ENCODE measurements at places on chromosomes 2 and 18.

DNA sequence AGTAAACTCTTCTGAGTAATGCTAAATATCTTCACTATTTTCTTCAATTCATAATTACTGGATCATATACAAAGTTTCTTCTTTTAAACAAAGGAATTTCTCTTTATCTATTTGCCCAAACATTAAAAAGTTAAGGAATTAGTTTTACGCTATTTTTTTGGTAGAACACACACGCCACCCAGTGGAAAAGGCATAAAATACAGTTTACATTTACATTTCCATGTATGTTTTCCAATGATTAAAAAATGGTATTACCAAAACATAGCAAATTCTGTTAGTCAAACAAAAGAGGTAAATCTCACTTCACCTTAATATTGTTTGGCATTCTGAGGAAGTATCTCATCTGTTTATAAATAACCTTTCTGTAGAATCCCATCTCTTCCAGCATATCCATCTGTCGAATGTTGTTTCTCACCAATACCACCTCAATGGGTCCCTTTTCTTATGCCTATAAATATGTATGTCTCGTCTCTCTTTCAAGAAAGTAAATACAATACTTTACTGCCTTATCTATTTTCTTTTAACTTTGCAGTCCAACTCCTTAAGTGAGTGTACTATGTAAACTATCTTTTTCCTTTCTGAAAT lies 7.2 kb downstream of the BOLL start:
- DNase-seq = peak; percentile 30

DNA sequence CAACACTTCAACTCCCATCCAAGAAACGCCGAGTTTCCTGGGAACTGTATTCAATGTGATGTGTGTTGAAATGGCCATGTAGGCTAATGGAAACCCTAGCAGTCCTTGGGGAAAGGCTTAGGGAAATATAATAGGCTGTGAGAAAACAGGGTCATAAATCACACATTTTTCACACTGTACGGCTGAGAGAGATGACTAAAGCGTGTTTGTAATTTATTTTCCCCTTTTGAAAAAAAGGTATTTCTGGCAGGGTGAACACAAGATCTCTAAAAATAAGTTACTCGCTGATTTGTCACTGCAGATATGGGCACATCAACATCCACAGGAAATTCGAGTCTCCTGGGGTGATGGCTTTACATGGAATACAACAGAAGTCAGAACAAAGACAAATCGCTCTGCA lies 109.6 kb upstream of the ST6GAL2 start:
- no peak for DNase-seq

DNA sequence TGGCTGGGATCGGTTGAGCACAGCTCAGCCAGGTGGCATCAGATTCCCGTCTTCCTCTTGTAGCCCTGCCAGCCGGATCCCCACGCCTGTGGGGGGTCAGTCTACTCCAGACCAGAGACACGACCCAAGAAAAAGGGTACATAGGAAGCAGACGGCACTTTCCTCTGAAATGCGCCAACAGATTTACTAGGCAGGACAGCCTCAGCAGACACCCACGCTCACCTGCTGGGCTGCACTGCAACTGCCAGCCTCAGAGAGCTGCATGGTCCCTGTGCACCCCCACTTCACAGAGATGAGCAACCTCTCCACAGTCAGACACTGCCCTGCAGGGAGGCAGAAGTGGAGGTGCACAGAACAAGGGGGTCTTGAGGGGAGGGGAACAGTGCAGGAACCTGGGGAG lies 75.7 kb upstream of the OTOS start:
- no peak for DNase-seq

DNA sequence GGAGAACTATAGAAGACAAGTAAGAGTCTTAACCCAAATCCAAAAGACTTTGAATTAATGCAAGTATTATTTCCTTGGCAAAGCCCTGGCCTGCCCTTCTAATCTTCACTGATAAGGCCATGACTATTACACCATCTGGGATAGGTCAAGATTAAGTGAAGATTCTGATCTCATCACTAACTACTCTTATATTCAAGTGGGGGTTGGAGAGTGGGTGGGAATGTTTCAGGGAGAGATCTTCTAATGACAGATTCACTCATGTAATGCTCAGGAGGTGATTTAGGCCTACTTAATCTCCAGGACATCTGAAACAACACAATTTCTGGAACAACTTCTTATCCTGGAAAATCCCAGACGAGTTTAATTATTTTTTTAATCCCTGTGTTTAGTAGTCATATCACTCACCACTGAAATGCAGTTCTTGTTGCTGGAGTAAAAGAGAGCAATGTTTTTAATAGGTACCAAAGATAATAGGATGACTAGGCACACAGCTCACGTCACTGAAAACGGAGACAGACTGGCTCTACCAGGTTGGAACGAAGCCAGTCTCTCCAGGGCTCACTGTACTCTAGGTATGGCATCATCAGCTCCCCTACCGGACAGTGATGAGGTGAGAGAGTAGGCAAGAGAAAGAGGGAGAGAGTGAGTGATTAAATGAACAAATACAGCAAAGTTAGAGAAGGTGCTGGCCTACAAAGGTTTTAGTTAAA lies 133.1 kb downstream of the NCKAP5 start:
- DNase-seq = no peak

GRCh38 chr2:109143214-109144187 lies 14.5 kb downstream of the SH3RF3 start:
- DNase-seq = no peak

DNA sequence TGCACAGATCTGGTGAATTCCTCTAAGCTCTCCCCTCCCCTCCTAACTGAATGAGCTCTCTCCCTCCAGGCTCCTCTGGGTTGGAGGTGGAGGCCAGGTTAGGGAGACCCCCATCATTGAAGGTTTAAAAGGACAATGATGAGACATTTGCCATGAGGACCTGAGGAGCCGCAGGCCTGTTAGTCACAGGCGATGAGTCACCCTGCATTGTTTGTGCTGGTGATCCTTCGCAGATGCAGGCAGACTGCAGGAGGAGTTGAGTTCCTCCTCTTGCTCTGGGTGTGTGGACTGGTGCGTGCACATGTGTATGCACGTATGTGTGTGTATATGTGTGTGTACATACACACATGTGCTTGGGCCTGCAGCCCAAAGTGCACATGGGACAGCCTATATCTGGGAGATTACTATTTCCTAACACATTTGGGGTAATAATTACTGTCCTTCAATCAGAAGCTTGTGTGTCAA lies 42.0 kb downstream of the MCFD2 start:
- DNase-seq = no peak

GRCh38 chr2:101204400-101205115 lies 48.1 kb upstream of the CNOT11 start:
- no peak for DNase-seq

GRCh38 chr2:159281002-159281401 lies 5.5 kb downstream of the WDSUB1 start:
- DNase-seq = no peak

GRCh38 chr2:230540332-230540731 lies 124.3 kb downstream of the SP100 start:
- no peak for DNase-seq

DNA sequence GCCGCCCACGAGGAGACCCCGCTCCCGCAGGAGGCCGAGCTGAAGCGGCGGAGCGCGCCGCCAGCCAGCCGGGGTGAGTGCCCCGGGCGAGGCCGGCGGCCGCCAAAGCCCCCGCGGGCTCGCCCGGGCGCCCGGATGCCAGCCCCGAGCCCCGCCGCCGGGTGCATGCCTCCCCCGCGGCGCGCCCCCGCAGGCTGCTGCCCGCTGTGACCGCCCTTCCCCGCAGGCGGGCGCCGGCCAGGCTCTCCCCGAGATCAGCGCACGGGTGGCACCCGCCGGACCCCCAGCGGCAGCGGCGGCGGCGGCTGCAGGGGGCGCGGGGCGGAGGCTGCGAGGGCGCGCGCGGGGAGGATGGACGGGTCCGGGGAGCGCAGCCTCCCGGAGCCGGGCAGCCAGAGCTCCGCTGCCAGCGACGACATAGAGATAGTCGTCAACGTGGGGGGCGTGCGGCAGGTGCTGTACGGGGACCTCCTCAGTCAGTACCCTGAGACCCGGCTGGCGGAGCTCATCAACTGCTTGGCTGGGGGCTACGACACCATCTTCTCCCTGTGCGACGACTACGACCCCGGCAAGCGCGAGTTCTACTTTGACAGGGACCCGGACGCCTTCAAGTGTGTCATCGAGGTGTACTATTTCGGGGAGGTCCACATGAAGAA lies 470 bp downstream of the KCNF1 start:
- no peak for DNase-seq

DNA sequence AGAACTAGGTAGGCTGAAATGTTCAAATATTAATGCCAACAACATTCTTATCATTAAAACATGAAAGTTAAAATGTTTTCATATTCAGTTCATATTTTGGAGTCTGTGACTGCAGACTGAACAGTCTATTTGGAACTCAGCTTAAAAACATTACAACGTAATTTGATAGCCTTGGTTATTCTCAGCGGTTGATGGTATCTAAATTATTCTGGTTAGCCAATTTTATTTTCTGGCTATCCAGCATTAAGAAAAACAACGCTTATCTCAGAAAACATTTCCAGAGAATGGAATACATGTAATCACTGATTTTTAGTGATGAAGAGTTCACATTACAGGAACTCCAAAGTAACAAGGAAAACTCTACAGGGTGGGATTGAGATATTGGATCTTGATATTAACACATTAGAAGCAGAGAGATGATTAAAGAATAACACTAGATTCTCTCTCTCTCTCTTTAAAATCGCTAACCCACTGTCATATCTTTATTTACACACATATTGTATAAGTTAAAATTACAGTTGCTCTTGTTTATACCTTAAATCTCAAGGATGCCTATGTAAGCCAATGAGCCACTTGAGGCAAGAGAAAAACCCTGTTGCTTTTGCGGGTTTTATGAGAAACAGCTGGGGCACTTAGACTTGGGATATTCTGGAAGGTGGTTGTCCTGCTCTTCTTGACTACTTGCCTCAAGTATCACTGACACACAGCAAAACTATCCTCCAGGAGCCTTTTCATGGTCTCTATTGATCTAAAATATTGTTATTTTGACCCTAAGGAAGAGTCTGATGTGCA lies 84.9 kb downstream of the ICOS start:
- DNase-seq = no peak

DNA sequence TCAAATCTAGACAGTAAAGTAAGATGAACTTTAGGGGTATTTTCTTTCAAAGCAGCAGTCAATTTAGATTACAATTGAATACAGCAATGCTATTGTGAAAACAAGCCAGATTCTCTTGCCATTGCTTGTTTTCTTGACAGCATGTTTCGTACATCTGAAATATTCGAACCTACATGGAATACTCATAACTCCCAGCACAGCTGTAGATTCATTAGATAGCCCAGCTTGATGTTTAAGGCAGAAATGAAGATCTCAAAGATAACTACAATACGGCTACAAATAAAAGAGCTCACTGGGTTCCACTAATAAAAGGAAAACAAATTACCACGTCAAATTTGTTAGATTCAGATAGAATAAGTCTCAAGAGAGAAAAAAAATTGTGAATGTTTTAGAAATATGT lies 208.8 kb downstream of the WDPCP start:
- DNase-seq = no peak

- DNase-seq = peak; percentile 36
Measured at GRCh38 chr2:65431421-65432226, 775 bp downstream of the SPRED2 start.

DNA sequence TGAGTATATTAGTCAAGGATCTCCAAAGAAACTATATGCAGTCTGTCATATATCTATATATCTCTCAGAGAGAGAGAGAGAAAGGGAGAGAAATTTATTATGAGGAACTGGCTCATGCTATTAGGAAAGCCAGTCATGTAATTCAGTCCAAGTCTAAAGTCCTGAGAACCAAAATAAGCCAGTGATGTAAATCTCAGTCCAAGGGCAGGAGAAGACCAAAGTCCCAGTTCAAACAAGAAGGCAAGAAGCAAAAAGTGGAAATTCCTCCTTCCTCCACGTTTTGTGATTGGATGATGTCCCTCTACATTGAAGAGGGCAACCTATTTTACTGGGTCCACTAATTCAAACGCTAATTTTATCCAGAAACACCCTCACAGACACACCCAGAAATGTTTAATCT lies 34.2 kb upstream of the SPATS2L start:
- DNase-seq = no peak

- DNase-seq = no peak
Measured at GRCh38 chr2:46020416-46020815, 276.8 kb upstream of the EPAS1 start.

DNA sequence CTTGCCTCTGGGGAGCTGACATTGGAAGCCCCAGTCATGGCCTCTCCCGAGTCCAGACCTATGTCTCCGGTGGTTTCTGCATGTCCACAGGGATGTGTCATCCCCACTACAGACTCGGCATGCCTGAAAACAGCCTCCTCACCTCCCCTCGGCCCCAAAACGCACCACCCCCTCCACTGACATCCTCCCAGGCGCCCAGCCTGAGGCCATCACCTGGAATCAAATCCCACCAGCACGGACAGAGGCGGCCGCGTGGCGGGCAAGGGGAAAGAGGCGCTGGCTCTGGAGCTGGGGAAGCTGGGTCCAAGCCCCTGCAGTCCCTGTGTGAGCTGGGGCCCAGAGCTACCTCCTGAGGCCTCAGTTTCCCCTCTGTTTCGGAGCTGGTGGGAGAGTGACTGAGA lies 69.9 kb upstream of the SMAD7 start:
- DNase-seq = no peak

DNA sequence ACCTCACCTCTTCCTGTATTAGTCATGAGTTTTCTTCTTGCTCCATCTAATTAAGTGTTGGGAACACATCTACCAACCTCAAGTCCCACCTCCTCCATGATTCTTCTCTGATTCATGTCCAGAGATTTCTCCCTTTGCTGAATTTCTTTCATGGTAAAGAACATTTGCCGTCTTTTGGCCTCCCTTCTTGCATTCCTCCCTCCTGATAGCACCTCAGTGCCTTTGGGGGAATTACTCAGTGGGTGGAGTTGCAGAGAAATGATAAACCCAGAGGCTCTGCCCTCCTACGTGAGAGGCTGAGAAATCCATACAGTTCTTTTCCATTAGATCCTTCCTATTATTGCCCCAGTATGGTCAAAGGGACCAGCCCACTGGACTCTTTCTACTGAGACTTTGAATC lies 651.9 kb downstream of the SLC4A3 start:
- DNase-seq = no peak

- no peak for DNase-seq
Measured at GRCh38 chr18:78679031-78679430, 300.6 kb upstream of the SALL3 start.

DNA sequence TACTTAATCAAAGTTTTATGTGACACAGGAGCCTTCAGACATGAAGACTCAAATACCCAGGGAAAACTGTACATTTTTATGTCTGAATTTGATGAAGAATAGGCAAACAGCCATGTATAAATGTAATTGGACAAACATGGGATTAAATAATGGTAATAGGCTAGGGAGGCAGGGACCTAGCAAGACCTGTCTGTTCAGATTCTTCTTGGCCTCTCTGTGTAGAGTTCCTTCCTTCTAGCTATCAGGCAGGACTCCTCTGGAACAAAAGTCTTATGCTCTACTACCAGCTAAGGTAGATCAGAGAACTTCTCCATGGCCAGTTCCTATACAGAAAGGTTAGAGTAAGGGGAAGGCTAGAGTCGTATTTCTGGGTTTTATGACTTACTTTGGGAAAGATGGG lies 9.5 kb upstream of the PARD3B start:
- no peak for DNase-seq

GRCh38 chr18:32610176-32610575 lies 139.5 kb upstream of the GAREM1 start:
- DNase-seq = no peak

GRCh38 chr2:75315436-75315835 lies 116.1 kb upstream of the TACR1 start:
- no peak for DNase-seq

GRCh38 chr2:37412231-37412630 lies 67.8 kb downstream of the QPCT start:
- no peak for DNase-seq

GRCh38 chr2:172710584-172711047 lies 25.0 kb upstream of the RAPGEF4 start:
- DNase-seq = peak; percentile 68
